ENCODE measurements at places on chromosomes 7 and 10.

DNA sequence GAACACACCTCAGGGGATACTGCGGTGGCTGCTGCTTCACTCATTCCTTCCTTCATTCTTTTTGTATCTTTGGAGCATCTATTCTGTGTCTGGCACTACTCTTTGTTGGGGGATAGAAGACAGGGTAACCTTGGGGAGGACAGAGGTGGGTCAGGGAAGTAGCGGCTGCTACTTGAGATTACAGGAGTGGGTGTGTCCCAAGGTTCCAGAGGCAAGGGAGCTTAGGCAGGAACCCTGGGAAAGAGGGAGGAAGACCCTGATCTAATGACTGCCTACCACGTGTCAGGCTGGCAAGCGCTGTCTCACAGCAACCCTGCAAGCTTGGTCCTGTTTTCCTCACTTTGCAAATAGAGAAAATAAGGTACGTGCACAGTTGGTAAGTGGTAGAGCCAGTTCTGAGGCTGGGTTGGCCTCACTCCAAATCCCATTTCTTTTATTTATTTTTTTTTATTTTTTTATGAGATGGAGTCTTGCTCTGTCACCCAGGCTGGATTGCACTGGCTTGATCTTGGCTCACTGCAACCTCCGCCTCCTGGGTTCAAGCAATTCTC lies 985.9 kb upstream of the ZNF722 start:
- no peak for DNase-seq

DNA sequence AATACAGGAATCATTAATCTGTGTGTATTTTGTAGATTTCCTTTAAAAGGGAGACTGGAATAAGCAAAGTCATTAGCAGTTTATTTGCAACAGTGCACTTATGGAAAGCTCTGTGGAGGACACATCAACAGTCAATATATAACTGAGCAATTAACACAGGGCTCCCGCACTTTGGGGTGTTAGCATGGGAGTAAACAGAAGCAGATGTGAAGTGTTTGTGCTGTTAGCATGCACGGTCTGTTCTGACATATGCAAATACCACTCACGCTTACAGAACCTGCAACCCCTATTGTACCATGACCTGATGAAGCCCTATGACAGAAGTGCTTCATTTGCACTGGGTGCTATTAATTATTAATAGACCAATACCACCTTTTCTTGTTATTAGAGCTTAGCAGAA lies 118.9 kb downstream of the PPP1R3A start:
- DNase-seq, result no peak

DNA sequence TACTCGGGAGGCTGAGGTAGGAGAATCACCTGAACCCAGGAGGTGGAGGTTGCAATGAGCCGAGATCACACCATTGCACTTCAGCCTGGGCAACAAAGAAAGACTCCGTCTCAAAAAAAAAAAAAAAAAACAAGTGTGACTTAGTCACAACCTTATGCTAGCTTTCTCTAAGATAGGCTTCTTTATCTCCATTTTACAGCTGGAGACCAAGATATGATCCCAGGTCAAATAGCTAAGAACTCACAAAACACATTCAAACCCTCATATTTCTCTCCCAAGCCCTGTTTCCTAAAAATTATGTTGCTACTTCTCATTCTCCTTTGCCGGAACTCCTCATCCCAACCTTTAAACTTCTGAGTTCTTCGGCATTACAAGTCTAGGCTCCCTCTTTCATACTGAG lies 13.0 kb upstream of the DHTKD1 start:
- no peak for DNase-seq

DNA sequence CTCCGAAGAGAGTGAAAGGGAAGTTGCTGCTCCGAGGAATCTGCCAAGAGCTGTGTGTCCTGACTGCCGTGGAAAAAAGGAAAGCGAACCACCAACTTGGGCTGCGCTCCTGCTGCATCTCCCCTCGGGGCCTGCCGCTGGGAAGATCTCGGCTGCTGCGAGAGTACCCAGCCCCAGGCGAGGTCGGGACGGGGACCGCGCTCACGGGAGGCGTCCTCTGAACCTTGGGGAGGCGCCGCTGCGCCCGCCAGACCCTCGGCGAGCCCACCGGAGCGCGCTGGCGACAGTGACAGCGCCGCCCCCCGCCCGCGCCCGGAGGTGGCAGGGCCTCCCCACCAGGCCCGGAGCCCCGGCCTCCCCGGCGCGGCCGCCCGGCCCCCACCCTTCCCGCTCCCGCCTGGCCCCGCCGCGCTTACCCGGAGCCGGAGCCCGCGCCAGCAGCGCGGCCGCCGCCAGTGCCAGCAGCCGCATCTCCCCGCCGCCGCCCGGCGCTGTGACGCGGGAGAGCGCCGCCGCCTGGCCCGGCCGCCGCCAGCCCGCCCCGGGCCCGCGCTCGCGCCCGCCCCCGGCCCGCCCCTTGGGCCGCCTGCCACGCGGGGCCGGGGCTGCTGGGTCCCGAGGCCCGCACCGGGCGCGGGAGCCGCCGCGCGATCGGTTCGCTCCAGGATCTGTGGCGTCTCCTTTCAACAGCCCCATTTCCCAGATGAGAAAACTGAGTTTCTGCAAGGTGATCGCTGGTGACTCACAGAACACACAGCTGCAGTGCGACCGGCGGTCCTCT lies at the start of gene VSTM4:
Gene VSTM4, minus strand, starts transcription at position 508 of the 781 bp plus-strand sequence. Its CDS starts 37 bp downstream, at position 471.
- DNase-seq, result no peak

GRCh38 chr10:119275085-119275484 lies 67.7 kb downstream of the GRK5 start:
- DNase-seq, result no peak
